NCI-H2029 (cell line): ENCODE measurements at places on chromosomes 3 and 15.

GRCh38 chr3:126618760-126619159, 36.2 kb downstream of the TXNRD3 start:
- no peak for DNase-seq

DNA sequence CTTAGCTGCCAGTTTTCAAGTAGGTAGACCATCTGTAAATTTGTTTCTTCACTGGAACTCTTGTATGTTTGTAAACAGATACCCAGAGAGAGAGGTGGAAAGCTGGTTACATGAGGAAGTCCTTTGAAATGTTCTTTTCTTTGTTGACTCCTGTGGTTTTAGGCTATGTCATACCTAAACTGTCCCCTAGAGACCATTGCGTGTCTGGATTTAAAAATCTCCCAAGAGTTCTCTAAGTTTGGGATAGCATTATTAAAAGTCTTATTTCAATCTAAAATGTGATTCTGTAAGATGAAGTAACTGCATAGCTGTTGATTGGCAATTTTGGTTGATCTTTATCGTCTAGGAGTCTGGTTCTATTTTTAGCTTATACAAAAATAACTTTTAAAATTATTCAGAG, 127.2 kb downstream of the GHSR start:
- no peak for DNase-seq

- no peak for DNase-seq
Observed at GRCh38 chr15:81530271-81530691, 156.3 kb upstream of the TMC3 start.

- DNase-seq, result no peak
Observed at GRCh38 chr15:69081310-69082004, 67.0 kb downstream of the NOX5 start.

GRCh38 chr15:55260562-55261131, 29.0 kb downstream of the RAB27A start:
- no peak for DNase-seq

DNA sequence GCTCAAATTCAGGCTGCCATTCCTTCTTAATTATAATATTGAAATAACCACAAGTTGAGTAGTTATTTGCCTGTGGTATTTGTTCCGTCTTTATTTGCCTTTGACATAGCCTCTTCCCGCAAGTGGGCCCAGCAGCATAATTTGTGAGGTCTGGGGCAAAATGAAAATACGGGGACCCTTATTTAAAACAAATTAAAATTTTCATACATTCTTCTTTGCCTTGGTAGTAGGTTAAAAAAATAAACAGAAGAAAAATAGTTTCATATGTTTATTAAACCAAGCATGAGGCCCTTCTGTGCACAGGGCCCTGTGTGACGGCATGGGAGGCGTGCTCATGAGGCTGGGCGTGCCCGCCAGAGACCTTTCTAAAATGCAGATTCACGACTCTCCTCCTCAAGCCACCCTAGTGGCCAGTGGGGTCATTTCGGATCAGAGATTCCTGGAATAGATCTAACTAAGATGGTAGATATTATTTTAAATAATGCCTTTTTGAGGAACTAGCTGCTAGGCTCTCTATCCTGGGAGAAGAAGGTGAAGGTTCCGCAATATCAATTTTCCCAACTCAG, 35.4 kb downstream of the MASP1 start:
- no peak for DNase-seq

DNA sequence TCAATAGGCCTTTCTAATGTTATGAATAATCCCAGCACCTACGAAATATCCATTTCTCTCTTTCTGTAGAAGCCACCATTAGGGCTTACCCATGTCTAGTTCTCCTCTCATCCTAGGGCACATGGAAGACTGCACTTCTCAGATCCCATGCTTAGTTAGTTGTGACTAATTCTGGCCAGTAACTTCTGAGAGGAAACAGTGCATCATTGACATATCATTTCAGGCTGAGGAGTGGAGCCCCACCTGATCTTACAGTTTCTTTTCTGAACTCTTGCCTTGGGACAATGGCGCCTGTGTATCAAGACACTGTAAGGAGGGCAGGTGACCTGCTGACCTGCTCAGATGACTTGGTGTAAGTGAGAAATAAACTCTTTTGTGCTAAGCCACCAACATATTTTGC, 39.4 kb upstream of the TBL1XR1 start:
- DNase-seq, result no peak

DNA sequence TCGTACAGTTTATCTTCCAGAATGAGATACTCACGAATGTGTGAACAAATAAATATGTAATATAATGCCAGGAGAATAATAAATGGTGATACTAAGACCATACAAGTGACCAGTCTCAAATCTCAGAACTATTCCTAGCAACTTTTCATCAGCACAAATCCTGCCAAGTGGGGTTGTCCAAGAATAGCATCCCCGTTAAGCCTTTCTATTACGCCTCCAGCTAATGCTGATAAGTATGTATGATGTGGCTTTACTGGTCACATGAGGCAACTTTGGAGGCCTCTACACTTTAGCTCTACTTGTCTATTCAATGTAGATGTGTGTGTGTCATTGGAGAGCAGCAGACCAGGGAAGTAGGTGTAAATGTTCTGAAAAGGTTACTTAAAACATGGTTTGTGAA, 129.5 kb downstream of the KCNMB2 start:
- no peak for DNase-seq

DNA sequence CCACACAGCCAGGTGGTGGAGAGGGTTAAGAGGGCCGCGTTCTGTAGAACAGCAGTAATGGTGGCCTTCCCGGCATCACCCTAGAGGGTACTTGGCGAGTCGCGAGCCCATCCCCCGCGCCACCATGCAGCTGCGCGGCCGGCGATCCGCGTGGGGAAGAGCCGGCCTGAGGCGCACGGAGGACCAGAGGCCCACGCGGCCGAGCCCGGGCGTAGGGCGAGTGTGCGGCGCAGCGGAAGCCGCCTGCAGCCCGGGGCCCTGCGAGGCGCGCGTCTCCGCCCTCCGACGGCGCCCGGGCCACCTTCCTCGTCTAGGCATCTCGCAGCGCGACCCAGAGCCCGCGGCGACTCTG, 423 bp downstream of the TKT start:
- DNase-seq, result no peak

- DNase-seq, result no peak
Observed at GRCh38 chr15:29309139-29309538, 39.5 kb upstream of the NSMCE3 start.

- no peak for DNase-seq
Observed at GRCh38 chr3:100395679-100396431, 5.0 kb downstream of the TOMM70 start.

DNA sequence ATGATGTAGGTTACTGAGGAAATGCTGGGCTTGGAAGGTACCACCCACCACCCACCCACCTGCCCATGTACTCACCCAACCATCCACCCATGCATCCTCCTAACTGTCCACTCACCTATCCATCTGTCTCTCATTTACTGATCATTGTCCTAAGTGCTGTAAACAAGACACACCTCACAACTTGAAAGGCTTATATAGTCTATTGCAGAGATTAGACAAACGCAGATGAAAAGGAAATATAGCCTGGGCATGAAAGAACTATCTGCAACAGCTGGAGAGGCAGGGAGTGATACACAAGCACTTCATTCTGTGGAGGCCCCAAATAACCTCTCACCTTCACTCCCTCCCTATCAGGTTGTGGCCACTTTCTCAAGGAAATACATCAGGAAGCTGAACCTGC, 54.0 kb downstream of the DAPK2 start:
- no peak for DNase-seq
